ENCODE measurements at places on chromosomes 16 and 17.

GRCh38 chr16:17370223-17370707 lies 100.5 kb downstream of the XYLT1 start:
- no peak for DNase-seq

- DNase-seq, result no peak
These were observed 48.2 kb upstream of the STH start for GRCh38 chr17:45950888-45951287.

- no peak for DNase-seq
These were observed 70.3 kb upstream of the NOL11 start for GRCh38 chr17:67647482-67647881.

DNA sequence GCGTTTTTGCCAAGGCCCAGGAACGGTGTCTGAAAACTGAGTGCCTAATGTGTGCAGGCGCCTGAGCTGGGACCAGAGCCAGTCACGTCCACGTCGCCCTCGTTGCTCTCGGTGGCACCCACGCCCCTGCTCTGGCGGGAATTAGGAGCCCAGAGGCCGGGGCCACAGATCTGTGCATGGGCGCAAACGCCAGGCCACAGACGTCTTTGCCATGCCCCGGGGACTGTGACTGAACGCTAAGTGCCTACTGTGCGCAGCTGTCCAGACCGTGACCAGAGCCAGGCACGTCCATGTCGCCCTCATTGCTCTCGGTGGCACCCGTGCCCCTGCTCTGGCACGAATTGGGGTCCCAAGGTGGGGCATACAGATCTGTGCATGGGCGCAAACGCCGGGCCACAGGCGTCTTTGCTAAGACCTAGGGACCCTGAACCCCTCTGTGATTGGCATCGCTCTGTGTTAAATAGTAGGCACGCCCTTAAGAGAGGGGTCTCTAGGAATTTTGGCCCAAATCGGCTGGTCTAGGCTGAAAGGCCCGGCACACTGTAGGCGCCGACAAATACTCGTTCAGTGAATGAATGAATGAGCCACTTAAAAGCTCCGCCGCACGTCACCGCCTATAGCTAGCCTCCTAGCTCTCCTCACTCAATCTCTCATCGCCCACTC lies 827 bp upstream of the UBALD1 start:
- DNase-seq, result no peak
